ENCODE measurements at places on chromosomes 12 and 14. TPM values are rescaled to one million over a fixed set of nuclear protein-coding genes. Genes with fewer than 3 reads are reported as not detected.
A peak's percentile ranks its signal among the peaks of the same experiment; 100 is the strongest.

DNA sequence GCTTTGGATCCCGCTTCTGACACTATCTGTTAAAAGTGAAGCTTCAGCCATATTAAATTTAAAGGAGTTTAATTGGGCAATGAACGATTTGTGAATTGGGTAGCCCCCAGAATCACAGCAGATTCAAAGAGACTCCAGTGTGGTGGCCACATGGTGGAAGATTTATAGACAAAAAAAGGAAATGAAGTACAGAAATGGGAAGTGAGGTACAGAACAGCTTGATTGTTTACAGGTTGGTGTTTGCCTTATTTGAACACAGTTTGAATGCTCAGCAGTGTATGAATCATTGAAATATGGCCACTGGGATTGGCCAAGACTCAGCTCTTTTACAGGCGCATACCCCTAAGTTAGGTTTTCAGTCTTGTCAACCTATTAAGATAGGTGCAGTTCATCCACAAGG is 21.9 kb downstream of the CCDC91 start:
- no peak for DNase-seq

DNA sequence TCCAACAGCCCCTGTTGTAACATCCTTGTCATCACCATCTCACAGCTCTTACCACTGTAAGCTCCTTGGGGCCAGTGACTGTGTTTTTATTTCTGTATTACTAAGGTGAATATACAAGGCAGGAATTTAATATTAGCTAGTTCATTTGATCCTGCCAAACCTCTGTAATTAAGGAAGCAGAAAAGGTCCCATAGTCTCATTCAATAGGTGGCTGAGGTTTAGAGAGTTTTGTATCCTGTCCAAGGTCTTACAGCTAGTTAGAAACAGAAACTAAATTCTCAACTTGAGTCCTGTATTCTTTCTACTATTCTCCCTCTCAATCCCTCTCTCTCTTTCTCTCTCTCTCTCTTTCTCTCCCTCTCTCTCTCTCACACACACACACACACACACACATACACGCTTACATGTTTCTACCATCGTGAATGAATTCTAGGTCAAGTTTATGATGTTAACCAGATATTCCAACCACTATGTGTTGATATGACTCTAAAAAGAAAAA is 543 bp upstream of the GLIPR1 start:
- no peak for DNase-seq

GRCh38 chr12:103249607-103250006 is 246.2 kb downstream of the C12orf42 start:
- DNase-seq = peak; percentile 20

GRCh38 chr12:6360578-6361490 is 14.5 kb downstream of the SCNN1A start:
- DNase-seq = no peak

DNA sequence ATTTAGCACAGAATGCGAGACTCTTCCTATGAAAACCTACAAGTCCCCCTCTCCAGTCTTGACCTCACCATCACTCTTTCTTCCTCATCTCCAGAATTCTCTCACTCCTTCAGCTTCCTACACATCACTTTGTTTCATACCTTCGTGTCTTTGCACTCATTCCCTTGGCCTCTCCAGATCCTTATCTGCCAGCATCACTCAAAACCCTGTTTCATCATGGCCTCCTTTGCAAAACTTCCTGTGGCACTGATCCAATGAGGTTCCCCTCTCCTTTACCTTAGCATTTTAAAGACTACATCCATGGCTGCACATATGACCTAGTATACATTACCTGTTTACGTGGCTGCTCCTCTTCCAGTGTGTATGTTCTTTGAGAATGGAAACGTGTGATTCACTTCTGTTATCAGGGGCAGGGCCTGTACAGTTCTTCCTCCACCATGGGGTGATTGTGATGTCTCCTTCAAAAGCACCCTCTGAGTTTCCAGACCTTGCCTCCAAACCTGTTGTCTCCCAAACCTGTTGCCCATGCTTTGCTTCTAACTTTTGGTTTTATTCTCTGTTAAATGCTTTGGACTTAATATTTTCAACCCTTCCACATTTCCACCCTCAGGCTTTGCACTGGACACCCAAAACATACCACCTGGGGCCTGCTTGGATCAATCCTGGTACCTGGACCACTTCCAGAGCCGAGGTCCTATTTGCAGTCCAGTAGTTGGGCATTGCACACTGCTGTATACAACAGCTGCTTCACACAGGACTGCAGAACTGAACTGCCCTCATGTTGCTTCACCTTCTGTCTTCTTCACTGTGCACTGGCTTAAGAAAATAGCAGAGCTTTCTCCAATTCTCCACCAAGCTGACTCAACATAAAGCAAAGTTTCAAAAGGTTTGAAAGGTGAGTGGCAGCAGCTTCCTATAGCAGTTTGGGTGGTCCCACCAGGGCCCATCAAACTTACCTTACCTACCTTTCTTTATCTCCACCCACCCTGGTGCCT is 131.7 kb downstream of the LLPH start:
- DNase-seq = no peak

GRCh38 chr14:96181186-96182056 is 23.2 kb upstream of the BDKRB2 start:
- DNase-seq = no peak

- no peak for DNase-seq
These were observed 204.6 kb upstream of the PWP1 start for GRCh38 chr12:107480836-107481608.

GRCh38 chr12:19326102-19326501 is 113.2 kb upstream of the AEBP2 start:
- peak; percentile 41 for DNase-seq

DNA sequence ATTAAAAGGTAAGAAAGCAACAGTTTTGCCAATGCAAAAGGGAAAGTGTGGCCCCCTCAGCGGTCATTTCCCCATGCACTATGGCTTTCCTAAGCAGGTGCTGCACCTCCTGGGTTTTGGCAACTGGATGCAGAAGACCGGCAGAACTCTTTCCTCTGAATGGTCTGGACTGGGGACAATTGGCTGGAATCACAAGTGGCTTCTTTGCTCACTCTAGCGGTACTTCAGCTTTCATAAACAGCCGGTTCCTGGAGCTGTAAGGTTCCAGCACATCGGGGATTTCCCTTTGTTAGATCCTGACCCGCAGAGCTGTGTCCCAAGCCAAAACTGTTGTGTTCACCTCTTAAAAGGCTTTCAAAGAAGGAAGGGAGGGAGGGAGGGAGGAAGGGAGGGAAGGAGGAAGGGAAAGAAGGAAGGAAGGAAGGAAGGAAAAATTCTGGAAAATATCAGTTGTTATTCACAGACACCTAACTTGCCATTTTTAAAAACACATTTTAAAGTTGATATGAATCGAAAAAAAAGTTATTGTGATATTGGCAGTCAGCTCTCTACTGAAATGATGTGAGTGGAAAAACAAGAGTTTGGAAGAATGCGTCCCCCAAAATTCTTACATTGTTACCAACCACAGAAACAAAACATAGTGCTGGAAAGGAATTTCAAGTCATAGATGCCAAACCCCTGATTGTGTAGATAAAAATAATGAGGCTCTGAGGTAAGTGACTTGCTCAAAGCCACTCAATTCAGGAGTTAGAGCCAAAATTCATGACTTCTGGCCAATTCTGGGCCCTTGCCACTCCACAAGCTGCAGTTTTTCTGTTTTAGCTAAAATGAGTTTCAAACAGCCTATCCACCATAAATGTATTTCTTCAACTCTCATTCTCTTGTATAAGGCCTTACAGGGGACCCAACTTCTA is 220.6 kb upstream of the HMGA2 start:
- DNase-seq = peak; percentile 68

DNA sequence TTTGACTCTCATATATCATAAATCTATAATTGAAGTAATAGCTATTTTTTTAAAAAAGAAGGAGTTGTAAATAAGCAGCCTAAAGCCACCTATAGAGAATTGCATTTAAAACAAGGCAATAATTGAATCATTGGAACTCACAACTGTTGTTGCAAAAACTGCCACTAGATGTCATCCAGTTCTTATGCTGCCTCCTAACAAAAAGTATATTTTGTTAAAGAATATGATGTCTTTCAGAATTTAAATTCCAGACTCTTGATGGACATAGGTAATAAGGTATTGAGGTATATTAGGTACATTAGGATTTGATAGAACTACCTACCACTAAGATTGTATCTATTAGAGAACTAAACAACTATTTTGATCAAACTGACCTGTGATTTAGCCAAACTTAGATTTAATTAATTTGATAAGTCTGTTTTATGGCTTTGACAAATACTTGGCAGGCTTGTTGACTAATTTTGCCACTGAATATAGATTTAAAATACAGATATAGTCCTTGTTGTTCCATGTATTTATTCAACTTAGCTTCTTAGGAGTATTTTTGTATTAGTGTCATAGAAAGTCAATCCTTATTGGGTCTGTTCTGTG is 401.4 kb downstream of the RPL10L start:
- peak; percentile 62 for DNase-seq

DNA sequence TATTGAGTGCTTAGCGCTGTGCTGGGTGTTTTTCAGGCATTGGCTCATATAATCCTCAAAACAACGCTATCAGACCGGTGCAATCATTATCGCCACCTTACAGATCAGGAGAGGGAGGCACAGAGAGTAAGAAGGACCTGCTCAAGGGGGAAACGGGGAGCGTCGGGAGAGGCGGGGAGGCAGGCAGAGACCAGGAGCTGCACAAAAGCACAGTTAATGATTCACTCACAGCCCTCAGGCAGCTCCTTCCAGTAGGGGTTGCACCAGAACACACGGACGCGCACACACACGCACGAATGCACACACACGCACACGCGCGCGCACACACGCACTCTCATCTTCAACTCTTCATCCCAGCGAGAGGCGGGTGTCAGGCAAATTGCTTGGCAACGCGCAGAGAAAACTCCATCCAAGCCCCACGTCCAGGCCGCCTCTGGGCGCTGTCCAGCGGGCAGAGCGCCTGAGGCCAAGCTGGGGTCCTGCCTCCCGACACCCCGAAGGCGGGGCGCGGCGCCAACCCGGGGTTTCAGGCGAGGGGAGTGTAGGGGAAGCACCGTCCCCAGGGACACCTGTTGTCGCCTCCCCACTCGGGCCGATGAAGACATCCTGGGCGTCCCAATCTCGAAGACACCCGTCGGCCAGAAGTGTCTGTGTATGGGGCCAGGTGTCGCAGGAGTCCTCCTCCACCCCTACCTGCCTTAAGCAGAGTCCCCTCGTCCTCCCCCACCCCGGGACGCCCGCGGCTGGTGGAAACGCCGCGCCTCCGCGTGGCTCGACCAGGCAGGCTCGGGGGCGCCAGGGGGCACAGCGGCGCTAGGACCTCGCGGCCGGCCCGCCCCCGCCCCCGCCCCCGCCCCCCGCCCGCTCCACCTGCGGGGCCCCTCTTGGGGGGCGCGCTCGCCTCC is 35.5 kb upstream of the STON2 start:
- peak; percentile 73 for DNase-seq

GRCh38 chr12:115798309-115798917 is 479.1 kb downstream of the MED13L start:
- no peak for DNase-seq

DNA sequence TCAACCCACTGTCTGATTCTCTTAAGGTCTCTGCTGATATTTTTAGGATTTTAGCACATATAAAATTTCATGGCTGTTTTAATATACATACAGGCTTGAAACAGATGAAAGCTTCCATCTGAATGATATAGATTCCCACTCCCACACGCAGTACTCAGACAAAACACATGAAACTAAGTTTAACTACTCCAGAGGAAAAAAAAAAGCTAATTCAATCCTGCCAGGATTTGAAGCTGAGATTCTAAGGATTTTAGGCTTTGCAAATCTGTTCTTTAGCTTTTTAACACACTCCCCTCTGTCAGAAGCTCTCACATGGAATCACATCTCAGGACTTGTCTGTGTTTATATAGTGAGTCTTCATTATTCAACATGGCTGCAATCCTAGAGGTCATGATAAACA is 217.3 kb downstream of the BCAT1 start:
- no peak for DNase-seq

- DNase-seq = no peak
These were observed 141.6 kb downstream of the GPHN start for GRCh38 chr14:66649498-66649897.

- DNase-seq = no peak
These were observed 117.0 kb downstream of the SRGAP1 start for GRCh38 chr12:63961543-63961942.

GRCh38 chr12:108611884-108612415 is 14.1 kb upstream of the TMEM119 start:
- DNase-seq = no peak

DNA sequence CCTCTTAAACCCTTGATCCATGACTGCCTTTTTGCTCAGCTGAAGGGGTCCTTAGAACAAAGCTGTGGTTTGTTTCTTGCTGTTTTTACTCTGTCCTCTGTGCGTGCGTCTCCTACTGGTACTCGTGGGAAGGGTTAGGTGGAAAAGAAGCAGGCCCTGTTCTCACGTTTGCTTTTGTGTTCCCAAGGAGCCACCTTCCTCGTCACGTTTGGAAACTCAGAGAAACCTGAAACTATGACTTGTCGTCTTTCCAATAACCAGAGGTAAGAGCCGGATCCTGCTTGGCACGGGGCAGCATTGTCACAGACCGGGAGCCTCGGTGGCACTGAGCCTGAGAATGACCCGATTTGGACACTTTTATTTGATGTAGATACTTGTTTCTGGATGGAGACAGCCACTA is 13.1 kb downstream of the ZFYVE21 start:
- peak; percentile 65 for DNase-seq

DNA sequence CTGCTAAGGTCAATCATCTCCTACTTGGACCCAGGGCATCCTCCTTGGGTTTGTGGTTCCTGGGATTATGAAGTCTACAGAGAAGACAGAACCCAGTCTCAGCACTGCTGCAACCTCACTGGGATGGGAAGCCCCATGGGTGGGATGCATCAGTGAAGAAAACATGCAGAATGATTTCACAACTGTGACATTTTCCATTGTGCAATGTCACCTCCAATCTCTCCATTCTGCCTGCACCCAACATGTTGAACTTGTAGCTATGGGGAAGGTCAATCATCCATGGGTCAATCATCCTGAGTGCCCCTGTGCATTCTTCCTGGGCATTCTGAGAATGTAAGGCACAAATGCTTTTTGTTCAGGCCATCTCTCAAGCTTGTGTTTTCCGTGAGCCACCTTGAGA is 1004.4 kb upstream of the TMEM132C start:
- DNase-seq = no peak

GRCh38 chr14:90453401-90453951 is 56.6 kb downstream of the CALM1 start:
- DNase-seq = peak; percentile 94

CHURC1 gene
- 43.8 TPM for polyA plus RNA-seq

FAM186B gene
- polyA plus RNA-seq = 0.31 TPM

RIPK3 gene
- 13.0 TPM for polyA plus RNA-seq

C12orf60 gene
- polyA plus RNA-seq = 0.71 TPM

RASAL1 gene
- polyA plus RNA-seq = 1.8 TPM

B4GALNT1 gene
- 0.53 TPM for polyA plus RNA-seq

SLC4A8 gene
- 1.1 TPM for polyA plus RNA-seq

PNN gene
- polyA plus RNA-seq = 26.8 TPM

TRIM9 gene
- polyA plus RNA-seq = 0.38 TPM

C14orf180 gene
- 0.30 TPM for polyA plus RNA-seq

NTN4 gene
- polyA plus RNA-seq = 22.1 TPM
